ENCODE measurements at places on chromosomes 16 and 17.

DNA sequence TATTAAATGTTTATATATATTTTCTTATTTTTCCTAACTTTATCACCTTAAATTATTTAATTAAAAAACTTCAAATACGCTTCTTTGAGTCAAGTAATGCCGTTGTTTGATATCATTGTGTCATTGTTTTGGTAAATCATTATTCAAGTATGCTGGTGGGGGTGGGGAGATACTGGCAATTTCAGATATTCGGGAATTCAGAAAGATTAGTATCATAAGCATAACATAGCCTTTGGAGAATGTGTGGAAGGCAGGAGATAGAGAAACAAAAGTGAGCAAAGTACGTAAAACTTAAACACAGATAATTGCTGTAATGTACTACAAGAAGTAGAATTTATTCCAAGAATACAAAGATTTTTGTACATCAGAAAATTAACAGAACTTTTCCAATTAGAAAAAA is 49.8 kb downstream of the TANC2 start:
- DNase-seq: no peak

- no peak for DNase-seq
Measured at GRCh38 chr16:68229431-68230175, 6.3 kb downstream of the ESRP2 start.

DNA sequence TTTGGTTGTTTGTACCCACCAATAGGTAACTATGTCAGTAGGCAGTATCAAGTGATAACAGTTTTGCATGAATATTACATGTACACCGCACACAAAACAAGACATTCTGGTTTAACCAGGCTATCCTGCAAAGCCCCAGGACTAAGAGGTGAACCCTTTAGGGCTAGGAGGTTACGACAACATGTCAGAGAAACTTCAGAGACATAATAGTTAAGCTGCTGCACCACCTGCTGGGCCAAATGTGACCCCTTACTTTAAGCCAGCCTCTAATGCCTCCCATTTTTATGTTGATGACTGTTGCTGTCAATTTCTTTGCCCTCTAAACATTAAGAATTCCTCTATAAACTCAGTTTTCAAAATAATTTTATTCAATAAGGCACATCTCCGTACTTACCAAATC is 15.4 kb downstream of the SRP68 start:
- DNase-seq: no peak

GRCh38 chr17:2368359-2368758 is 31.1 kb downstream of the SGSM2 start:
- DNase-seq: no peak

DNA sequence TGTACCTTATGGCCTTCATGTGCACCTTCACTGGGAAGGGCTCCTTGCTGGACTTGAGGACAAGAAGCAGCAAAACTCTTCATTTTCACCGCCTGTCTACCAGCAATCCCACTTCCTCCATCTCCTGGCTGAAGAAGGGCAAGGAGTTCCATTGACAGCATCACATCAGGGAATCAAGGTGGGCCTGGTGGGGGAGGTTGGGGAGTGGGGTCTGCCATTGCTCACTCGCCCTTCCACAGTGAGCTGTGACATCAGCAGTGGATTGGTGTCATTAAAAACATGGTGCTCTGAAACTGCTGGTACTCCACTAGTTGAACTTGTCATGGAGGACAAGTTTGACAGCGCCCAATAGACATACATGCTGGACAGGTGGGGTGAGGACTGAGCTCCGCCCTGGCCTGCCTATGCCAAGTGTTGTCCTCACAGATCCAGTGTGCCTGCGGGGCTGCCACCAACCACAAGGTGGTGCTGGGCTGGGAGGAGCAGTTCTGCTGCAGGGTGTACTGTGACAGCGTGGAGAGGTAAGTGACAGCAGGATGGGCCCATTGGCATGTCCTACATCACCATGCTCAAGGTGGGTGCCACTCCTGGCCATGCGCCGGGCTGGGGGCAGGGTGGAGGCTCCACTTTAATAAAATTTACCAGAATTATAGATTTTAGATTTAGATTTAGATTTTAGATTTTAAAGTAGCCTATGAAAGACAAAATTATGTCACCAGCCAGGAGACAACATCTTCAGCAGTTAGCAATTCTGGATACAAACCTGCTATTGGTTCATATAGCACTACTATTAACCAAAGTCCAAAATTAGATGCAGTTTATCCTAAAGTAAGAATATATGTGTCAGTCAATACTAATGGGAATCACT is 1729.1 kb downstream of the TP53TG3F start:
- no peak for DNase-seq

DNA sequence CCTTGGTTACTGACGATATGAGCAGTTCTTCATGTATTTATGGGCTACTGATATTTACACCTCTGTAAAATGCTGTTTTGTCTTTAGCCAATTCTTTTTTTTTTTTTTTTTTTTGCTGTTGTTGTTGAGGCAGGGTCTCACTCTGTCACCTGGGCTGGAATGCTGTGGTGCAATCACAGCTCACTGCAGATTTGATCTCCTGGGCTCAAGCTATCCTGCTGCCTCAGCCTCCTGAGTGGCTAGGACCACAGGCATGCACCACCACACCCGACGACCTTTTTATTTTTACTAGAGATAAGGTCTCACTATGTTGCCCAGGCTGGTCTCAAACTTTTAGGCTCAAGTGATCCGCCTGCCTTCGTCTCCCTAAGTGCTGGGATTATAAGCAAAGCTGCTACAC is 225.0 kb upstream of the AXIN2 start:
- no peak for DNase-seq

DNA sequence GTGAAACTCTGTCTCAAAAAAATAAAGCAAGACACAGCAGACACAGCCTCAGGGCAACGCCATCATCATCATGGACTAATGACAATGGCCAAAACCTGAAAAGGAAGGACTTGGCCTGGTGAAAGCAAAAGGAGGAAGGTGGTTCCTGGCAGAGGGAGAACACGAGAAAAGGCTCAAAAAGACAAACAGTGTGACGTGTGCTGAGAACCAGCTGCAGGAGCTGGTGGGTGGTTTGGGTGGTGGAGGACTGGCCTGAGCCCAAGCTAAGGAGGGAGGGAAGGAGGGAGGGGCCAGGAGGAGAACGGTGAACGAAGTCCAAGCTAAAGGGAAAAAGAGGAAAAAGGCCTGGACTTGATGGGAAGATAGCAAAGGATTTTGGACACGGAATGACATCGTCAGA is 85.1 kb downstream of the SLC39A11 start:
- DNase-seq: no peak

DNA sequence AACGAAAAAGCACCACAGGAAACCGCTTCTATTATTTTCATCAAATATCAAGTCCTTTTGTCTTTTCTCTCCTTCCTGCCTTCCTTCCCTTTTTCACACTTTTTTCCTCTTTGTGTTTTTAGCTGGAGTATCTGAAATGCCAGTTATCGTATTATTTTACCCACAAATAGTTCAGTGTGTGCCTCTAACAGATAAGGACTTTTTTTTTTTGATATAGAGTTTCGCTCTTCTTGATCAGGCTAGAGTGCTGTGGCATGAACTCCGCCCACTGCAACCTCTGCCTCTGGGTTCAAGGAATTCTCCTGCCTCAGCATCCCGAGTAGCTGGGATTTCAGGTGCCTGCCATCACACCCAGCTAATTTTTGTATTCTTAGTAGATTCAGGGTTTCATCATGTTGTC is 10.7 kb downstream of the DNAAF1 start:
- no peak for DNase-seq

- DNase-seq: no peak
Measured at GRCh38 chr16:48903039-48903438, 293.1 kb upstream of the N4BP1 start.

DNA sequence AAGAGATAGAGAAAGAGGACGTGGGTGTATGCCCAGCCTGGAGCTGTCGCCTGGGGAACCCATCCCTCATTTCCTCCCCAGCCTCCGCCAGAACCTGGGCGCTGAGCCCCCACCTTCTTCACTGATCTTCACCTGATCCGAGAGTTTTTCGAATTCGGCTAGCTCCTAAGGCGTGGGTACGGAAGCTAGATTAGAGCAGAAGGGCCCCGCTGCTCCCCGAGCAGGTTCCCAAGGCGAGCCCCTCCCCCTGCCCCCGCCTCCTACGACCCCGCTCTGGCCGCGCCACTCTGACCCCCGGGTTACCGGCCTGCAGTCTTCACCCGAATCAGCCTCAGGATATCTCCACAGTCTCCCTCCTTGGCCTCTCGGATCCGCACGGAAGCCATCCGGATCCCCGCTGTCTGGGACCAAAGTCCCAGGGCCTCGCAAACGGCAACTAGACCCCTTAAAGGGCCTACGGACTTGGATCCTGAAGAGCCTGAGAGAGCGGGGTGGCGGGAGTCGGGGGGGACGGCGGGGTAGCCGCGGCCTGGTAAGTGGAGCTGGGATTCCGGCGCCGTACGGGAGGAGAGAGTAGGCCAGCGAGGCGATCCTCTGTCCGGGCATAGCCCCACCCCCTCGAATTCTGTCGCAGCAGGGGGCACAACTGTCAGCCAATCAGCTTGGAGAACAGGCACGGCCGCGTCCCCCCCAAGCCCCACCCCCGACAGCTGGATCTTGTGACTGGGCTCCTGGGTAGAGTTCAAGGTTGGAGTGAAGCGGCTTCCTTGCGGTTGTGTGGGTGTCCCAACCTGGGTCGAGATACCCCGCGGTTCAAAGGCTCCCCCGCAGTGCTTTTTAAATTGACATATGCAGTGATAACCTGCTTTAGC is at the start of gene SAT2:
TSS of gene SAT2 (minus strand) at position 572 of the 872 bp plus-strand sequence. CDS start at position 386, 186 bp downstream.
- peak; percentile 88 for DNase-seq

GRCh38 chr16:2278272-2278608 is 10.3 kb upstream of the RNPS1 start:
- DNase-seq: no peak

- no peak for DNase-seq
Measured at GRCh38 chr17:61495161-61495857, 43.1 kb downstream of the TBX4 start.

DNA sequence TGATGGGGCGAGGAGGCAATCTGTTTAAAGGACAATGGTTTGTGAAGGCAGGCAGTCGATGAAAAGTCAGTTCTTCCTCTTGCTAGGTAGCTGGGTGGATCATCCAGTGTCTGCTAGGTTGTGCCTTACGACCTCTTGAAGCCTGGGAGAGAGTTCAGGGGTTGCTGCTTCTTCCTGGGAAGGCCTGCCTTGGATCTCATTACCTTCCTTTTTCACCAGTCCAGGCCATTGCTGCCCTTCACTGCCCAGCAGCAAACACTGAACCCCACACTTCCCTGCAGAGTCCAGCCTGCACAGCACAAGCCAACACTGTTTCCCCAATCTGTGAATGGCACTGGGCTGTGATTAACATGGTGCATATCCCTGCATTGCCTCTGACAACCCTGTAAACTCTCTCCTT is 24.7 kb downstream of the HS3ST2 start:
- no peak for DNase-seq

DNA sequence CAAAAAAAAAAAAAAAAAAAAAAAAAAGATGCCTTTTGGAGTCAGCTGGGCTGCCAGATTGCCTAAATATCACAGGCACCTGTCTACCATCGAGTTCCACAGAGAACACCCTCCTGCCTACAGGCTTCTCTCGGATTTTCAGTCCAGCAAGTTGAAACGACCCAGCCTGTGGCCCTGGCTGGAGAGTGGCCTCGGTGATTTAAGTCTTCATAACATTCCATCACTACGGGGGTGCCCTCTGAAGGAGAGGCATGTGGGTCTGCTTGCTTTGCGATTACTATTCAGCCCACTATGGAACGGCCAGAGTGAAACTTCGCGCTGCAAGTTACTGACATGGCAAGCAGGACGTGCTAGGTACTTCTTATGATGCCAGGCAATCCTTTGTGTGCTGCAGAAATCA is 42.8 kb downstream of the MARCHF10 start:
- no peak for DNase-seq

GRCh38 chr16:73268366-73268993 is 220.6 kb upstream of the ZFHX3 start:
- DNase-seq: no peak

DNA sequence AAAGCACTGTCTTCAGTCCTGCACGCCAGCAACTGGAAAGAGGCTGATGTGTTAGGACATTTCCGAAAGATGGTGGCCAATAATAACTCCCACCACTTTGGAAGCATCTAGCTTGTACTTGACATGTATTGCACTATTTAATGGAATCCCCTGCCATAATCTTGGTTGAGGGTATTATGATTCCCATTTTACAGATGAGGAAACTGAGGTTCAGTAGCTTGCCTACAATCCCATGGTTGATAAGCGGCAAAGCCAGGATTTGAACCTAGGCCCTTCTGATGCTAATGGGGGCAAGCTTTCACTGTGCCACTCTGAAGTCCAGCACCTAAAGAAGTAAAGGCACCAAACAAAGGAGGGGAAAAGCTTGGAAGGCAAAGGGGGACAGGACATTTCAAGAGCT is 8.0 kb downstream of the CACNG5 start:
- DNase-seq: no peak

DNA sequence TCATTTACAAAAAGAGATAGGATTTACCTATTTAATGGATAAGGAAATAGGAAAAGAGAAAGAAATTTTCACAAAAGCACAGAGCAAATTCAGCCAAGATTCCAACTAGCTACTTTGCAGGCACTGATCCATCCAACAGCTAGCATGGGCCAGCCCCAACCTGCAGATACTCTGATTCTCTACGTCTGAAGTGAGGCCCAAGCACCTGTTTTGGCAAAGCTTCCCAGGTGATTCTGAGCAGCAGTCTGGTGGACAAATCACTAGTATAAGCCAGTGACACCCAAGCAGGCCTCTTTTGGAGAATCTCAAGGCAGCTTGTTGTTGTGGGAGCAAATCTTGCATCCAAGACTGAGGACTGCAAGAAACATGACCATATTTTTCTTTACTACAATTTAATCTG is 20.9 kb upstream of the CALB2 start:
- no peak for DNase-seq

- no peak for DNase-seq
Measured at GRCh38 chr17:49557312-49558024, 18.2 kb upstream of the NXPH3 start.

DNA sequence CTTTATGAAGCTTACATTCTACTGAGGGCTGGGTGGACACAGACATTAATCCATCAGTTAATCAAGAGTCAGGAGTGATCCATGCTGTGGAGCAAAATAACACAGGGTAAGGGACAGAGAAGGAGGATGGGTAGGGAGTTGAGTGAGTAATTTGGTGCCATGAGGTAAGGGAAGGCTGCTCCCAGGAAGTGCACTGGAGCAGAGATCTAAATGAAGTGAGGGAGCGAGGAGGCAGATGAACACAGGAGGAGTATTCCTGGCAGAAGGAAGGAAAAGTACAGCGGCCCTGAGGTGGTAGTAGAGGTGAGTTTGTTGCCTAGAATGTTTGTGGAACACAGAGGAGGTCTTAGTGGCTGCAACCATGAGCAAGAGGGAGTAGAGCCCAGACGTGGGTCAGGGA is 34.8 kb downstream of the ASIC2 start:
- no peak for DNase-seq
